ENCODE measurements at places on chromosomes 7 and 10.

DNA sequence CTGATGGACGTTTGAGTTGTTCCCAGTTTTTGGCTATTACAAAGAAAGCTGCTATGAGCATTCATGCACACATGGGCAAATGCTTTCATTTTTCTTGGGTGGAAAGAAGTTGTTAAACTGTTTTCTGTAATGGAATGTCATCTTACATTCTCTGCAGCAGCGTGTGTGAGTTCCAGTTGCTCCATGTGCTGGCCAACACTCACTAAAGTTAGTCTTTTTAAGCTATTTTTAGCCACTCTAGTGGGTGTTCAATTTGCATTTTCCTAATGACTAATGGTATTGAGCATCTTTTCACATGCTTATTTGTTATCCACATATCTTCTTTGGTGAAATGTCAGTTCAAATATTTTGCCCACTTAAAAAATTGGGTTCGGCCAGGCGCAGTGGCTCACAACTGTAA, 82.8 kb upstream of the COL13A1 start:
- no peak for DNase-seq

- no peak for DNase-seq
These were observed 25.2 kb downstream of the ADAP1 start for GRCh38 chr7:929311-929711.

DNA sequence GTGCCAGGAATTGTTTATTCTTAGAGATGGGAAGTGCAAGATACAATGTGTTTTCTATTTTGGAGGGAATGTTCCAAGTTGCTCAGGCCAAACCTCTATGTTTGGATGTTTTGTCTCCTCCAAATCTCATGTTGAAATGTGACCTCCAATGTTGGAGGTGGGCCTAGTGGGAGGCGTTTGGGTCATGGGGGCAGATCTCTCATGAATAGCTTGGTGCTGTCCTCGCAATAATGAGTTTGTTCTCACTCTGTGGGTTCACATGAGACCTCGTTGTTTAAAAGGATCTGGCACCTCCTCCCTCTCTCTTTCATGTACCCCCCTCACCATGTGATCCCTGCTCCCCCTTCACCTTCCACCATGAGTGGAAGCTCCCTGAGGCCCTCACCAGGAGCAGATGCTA, 8.3 kb upstream of the GDF10 start:
- DNase-seq: no peak

DNA sequence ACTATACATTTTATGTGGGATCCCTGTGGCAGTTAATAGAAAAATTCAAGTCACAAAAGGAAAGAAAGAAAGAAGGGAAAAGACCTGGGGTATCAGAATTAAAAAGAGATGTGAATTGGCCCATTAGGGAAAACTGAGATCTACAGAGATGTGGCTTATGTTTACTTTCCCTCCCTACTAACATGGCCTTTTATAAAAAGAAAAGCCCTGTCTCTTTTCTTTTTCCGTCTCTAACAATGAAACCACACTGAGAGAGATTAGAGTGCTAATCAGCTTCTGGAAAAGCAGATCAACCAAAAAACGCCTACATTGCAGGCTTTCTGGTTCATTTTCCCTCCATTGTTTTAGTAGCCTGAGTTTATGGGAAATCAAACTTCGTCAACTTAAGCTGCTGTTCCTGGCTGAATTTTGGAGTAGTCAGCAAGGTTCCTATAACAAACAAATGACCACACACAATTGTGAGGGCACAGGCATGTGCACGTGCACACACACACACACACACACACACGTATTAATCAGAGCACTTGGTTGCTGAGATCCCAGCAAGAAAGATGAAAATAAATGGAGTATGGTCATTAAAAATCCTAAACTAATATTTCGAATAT, 235.1 kb downstream of the SORCS1 start:
- no peak for DNase-seq

DNA sequence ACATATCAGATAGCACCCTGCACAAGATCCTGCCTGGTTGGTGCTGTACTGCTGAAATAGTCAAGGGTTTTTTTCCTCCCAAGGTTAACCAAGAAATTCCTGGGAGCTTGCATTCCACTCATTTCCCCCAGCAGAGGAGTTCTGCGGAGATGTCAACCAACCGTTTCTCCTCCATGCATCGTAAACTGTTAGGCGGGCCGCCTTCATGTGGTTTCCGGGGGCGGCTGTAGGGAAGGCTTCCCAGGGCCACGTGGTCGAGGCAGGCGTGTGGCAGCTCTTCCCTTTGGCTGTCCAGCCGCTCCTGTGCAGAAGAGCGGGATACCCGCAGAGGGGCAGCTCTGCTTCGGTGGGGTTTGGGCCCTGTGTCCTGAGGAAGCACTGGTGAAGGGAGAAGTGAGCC, 113.7 kb downstream of the RGS10 start:
- no peak for DNase-seq

DNA sequence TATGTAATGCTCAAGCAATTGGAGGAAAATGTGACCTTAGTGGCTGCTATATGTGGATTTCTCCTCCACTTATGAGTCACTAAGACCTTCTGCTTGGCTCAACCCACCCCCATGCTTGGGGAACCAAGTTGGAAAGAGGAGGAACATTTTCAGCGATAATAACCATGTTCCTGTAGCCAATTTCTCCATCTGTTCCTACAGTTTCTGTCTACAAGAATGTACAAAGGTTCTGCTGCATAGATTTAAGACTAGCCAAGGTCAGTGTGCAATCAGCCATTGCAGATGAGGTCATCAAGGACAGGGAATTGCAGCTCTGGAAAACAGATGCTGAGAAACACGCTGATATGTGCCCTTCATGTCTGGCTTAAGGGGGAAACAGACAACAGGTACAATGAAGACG, 5.6 kb upstream of the NRCAM start:
- no peak for DNase-seq

GRCh38 chr10:35503578-35503977, 101.6 kb upstream of the GJD4 start:
- no peak for DNase-seq

GRCh38 chr7:141355032-141355431, 196.2 kb upstream of the AGK start:
- no peak for DNase-seq

DNA sequence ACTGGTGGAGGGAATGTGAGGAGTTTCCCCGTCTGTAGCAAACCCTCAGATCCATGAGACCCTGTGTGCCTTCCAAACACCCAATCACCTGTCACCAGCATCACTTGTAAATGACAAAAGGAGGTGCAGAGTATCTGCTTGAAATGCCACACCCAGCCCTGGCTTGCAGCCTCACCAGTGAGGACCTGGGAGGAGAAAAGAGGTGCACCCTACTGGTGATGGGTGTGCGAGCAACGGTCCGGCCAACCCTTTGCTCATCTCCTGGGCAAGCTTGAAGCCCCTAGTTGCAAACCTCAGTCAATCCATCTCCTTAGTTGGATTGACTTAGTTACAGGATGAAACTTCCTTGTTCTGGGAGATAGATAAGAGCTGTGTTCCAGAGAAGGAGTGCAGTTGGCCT, 62.4 kb upstream of the WAPL start:
- DNase-seq: no peak

DNA sequence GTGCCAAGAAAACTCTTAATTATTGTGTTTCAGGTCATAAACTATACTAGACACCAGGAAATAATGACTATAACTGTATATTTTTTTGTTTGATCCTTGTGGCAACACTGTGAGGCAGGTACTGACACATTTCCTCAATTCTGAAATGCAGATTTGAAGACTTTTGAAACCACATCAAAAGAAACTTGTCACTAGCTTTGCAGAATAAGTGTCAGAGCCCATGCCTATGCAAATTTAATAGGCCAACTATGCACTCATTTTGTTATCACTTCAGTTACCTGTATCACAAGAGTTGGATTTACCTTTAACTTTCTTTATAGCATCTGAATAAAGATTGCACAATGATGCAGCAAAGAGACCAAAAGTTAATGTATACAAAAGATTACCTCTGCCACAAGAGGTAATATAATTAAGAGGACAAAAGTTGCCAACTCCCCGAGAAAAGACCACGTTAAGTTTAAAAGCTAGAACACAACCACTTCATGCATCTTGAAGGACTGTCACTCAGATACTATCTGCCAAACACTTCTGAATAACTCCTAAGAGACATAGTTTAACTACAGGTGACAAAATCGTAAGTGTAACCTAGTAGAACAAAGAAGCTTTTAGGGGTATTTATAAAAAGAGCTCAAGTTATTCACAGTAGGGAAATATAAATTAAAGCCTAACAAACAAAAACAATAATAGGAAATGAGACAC, 80.5 kb downstream of the ELAPOR2 start:
- no peak for DNase-seq

GRCh38 chr7:27210441-27211083, 10.7 kb upstream of the HOXA13 start:
- DNase-seq: no peak

- DNase-seq: no peak
These were observed 35.0 kb downstream of the NRF1 start for GRCh38 chr7:129646369-129647021.

GRCh38 chr10:99781734-99782429, 558 bp upstream of the ABCC2 start:
- no peak for DNase-seq

DNA sequence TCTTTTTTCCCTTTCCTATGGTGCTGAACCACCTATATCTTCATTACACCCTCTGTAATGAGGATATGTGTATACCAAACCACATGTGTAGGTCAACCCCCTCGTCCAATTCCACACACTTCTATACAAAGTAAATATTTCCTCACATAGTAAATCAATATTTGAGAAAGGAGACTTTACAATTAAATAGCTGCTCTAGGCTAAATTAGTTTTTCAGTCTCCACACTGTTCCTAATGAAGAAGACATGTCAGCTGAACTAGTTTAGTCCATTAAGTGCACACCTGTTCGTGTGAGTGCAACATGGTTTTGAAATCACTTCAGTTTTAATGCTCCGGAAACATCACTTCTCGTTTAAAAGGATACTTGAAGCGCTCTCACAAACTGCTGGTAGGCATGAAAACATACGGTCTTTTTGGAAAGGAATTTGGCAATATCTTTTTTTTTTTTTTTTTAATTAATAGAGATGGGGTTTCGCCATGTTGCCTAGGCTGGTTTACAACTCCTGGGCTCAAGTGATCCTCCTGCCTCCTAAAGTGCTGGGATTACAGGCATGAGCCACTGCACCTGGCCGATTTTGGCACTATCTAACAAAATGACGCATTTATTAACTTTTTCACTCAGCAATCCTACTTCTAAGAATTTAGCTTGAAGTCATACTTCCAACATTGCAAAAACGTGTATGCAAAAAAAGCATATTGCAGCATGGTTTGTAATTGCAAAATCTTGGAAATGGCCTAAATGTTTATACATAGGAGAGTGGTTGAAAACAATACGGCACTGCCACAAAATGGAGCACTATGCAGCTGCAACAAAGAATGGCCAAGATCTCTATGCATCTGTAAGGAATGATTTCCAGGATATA, 2.1 kb upstream of the XRCC2 start:
- no peak for DNase-seq

DNA sequence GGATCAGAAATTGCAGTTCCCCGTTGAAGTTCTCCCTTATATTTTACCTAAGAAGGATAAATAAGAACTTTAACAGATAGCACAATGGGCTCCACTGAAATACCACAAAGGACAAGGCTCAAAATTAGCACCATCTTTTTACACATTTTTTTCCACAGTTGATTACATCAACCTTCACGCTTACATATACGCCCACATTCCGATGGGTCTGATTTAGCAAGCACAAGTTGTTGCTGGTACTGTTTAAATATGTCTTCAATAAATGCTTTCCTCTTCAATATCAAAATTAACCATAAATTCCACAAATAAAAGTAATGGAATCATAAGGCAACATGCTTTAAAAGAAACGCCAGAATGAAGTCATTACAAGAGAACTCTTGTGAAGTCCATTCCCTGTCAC, 79.5 kb downstream of the NEBL start:
- DNase-seq: no peak

DNA sequence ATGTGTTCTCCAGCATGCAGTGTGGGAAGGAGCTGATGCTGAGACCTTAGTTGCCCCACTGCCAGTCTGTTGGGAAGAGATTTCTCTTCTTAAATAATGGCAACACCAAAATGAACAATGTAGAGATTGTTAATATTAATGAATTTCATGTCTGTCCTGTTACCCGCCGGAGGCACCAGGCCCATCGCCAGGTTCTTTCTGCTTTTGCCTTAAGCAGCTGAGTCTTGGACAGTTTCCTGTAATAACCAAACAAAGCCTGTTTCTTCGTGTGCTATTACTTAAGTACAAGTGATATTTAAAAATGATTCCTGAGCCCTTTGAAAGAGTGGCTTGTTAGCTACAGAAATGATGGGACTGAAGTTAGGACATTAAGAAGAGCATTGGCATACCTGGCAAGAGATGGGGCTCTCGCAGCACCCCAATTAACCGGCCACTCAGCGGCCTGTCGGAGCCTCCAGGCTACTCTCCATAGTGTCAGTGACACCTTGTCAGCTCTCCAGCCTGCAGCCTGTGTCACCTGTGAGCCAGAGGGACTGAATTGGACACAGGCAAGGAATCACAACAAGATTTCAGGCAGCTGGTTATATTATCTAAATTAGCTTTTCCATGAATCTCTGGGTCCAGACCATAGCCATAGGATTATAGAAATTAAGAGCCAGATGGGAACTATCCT, 142.0 kb downstream of the CELF2 start:
- no peak for DNase-seq

GRCh38 chr7:44257618-44258422, 57.0 kb downstream of the YKT6 start:
- peak; percentile 62 for DNase-seq

DNA sequence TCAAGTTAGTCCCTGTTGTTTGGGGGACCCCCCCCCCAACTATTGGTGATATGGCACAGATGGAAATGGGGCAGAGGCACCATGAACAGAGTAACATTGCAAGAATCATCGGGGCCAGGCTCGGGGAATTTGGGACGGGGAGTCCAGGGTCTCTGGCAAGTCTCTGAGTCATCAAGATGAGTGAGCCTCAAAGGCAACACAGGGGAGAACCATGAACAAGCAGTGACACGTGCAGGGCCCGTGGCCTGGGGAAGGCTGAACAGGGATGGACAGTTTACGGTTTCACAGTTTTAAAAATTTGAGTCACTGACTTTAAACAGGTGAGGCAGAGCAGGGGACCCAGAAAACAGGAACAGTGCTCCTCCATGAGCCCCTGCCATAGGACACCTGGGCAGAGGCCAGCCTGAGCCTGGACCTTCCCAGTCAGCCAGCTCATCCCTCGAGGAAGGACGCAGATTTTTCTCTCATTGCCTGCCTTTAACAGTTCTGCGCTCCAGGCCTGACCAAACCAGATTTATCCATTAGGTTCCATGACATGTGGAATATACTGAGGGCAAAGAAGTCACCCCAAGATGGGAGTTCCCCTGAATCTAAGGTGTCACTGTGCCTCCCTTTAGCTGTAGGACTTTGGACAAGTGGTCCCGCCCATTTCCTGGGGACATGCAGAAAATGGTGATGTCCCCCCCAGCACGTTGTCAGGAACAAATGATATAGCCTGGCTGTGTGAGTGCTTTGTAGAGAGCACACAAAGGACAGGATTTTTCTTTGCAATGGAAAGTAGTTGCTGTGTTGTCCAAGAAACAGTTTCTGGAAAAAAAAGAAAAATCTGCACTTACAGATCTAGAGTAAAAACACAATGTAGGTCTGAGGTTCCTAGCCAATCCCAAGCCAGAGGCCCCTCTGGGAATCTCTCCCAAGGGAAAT, 23.8 kb downstream of the CHST15 start:
- no peak for DNase-seq

- DNase-seq: no peak
These were observed 285.6 kb upstream of the SORCS1 start for GRCh38 chr10:107450056-107450455.

- DNase-seq: no peak
These were observed 4.7 kb downstream of the ATP5MF start for GRCh38 chr7:99461221-99461620.

- no peak for DNase-seq
These were observed 27.4 kb downstream of the PILRA start for GRCh38 chr7:100400656-100401055.

Data from stimulated activated CD4-positive, alpha-beta T cell treated with anti-CD3 and anti-CD28 coated beads, Interleukin-4, amount 100 ng/mL, for 48 hours (primary cell).